HCEC 1CT (cell line): ENCODE measurements at places on chromosomes 2 and 18.
A peak's percentile ranks its signal among the peaks of the same experiment; 100 is the strongest.

DNA sequence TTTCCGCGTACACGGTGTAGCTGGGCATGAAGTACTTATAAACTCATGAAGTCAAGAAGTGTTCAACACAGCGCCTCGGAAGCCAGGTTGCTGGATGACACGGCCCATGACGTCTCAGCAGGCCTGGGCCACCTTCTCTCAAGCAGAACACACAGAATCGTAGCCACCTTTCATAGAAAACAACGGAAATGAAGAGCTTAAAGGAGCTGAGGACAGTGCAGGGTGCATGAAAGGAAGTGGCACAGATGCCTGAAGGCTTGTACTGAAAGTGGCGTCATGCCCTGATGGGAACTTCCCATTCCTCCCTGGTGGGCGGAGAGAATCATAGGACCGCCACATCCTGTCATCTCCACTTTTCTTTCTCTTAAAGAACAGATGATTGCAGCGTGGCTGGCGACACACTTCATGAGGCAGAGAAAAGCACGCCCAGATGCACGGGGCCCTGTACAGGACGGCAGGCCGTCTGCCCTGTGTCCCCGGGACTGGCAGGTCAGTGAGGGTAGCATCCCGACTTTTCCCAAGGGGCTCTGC is 31.1 kb downstream of the HDAC4 start:
- no peak for DNase-seq

DNA sequence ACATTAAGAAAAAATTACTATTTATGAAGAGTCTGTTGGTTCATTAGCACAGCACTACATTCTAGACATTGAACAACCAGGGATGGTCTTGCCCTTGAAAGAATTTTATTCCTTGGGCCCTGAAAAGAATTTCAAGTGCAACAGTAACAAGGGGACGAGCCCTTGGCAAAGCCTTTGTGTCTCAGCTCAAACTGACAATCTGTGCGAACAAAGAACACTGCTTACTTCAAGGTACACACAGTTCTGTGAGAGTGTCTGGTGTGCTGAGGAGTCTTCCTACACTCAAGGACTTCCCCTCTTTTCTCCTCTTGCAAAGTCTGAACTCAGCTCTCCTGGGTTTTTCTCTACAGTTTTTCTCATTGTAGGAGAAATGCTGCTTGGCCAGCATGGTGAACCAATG is 373.4 kb downstream of the NBAS start:
- DNase-seq: no peak

DNA sequence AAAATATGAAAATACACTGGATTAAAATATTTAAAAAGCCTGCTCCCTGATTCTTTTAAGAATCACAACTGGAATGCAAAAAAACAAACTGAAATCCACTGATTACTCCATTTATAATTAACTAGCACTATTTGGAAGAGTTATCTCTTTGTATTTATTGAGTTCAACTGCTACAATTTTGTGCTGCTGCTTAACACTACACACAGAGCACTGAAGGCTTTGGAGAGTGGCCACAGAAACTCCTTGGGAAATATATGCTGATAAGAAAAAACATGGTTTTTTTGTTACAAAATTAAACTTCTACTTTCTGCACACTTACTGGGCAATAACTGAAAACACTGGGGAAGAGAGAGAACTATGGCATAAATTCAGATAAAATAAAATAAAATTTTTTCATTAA is 19.8 kb upstream of the BZW1 start:
- DNase-seq: no peak

DNA sequence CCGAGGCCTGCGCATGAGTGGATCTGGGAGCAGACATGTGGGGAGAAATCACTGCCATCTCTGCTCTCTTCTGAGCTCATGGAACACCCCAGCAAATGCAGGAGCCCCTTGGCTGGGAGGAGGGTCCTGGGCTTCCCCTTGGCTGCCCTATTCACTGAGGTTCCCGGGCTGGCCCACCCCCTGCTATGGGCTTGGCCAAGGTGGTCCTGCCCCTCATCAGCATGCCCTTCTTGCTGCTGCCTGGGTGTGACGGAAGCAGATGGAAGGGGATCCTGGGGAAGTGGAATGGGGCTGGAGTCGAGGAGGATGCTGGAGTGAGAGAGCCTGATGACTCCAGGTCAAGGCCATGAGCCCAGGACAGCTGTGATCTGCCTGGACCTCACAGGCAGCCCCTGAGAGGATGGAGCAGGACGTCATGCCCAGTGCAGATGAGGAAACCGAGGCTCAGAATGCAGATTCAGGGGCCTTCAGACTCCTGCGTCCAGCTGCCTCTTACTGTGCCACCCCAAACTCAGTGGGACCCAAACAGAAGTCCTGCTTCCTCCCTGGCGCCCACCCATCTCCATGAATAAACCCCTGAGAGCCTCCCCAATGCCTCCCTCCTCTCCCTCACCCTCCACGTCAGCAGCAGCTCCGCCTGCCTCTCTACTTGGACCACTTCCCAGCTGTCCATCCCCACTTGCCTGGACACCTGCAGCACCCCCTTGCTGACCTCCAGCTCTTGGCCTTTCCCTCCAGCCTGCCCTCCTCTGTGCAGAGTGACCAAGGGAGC is 4.0 kb downstream of the SNED1 start:
- no peak for DNase-seq

- DNase-seq: no peak
Observed at GRCh38 chr18:12737243-12737902, 34.5 kb downstream of the PSMG2 start.

DNA sequence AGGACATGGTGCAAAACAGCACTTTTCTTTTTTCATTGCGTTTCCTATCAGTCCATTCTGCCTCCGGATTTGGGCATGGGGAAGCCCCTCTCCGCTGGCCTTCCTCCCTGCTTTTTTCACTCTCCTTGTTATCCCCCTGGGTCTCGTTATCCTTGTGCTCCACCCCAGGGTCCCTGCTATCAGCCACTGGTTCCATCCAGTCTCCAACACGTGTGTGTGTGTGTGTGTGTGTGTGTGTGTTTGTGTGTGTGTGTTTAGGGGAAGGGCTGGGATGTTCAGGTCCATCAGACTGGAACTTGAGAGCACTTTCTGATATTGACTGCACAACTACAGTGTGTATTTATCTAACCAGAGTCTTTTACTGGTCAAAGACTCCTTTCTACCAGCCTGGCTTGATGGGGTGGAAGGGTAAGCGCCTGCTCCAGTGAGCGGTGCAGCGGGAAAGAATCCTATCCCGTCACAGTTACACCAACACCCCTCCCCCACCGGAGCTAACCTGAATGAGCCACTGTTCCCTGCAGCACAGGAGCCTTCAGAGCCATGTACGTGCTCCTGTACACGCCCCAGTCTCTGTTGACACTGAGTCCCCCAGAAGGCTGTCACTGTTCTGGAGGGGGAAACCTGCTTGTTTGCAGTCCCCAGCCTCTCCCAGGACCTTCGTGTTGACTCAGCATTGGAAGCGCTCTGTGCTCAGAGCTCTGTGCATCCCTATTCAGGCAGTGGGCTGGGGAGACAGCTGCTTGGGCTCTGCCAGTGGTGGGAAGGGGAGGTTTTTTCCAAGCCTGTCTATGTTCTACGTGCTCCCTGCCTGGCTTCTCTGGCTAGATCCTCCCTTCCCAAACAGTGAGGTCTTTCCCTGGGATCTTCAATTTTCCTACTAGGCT is 4.6 kb downstream of the INHA start:
- DNase-seq: no peak

- no peak for DNase-seq
Observed at GRCh38 chr2:126359494-126359893, 296.5 kb upstream of the GYPC start.

DNA sequence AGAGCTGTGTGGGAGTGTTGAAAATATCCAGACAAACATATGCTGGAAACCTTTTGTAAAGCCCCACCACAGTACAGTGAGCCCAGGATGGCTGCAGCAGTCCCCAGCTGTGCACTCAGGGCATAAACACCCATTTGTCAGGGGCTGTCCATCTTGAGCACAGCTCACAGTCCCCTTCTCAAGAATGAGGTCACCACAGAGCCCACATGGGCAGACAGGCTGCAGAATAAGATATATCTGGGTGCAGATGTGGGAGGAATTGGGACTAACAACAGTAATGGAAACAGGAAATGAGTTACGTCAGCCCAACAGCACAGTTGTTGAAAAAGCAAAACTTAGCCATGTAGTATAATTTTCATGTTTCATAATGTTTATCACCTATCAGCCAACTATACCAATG is 219.6 kb downstream of the ETAA1 start:
- peak; percentile 63 for DNase-seq

GRCh38 chr2:37917281-37918228 is 7.5 kb upstream of the RMDN2 start:
- no peak for DNase-seq

DNA sequence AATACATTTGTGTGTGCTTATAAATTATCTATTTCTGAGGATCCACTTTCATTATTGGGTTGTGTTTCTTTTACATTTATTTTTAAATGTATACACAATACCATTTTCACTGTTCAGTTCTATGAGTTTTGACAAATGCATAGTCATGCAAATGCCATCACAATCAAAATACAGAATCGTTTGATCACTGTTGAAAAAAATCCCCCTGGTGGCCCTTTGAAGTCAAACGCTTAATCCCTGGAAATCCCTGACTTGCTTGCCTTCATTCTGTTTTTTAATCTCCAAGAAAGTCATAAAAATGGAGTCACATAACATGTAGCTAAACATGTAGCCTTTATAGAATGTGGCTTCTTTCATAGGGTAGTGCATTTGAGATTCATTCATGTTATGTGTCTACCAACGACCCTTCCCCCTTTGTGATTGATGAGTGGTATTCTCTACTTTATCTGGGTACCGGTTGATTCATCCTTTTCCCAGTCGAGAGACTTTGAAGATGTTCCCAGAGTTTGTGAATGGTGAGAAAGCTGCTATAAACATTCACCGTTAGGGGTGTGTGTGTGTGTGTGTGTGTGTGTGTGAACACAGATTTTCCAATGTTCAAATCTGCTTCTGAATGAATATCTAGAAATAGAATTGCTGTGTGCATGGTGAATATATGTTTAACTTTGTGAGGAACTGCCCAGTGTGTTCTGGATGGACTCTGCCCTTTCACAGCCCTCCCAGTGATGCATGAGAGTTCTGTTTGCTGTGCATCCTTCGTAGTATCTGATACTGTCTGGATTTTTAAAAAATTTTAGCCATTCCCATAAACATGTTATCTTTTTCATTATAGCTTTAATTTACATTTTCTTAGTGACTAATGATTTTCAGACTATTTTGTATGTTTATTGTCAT is 173.6 kb downstream of the GALR1 start:
- DNase-seq: no peak

GRCh38 chr2:221715523-221716247 is 143.6 kb upstream of the EPHA4 start:
- no peak for DNase-seq

DNA sequence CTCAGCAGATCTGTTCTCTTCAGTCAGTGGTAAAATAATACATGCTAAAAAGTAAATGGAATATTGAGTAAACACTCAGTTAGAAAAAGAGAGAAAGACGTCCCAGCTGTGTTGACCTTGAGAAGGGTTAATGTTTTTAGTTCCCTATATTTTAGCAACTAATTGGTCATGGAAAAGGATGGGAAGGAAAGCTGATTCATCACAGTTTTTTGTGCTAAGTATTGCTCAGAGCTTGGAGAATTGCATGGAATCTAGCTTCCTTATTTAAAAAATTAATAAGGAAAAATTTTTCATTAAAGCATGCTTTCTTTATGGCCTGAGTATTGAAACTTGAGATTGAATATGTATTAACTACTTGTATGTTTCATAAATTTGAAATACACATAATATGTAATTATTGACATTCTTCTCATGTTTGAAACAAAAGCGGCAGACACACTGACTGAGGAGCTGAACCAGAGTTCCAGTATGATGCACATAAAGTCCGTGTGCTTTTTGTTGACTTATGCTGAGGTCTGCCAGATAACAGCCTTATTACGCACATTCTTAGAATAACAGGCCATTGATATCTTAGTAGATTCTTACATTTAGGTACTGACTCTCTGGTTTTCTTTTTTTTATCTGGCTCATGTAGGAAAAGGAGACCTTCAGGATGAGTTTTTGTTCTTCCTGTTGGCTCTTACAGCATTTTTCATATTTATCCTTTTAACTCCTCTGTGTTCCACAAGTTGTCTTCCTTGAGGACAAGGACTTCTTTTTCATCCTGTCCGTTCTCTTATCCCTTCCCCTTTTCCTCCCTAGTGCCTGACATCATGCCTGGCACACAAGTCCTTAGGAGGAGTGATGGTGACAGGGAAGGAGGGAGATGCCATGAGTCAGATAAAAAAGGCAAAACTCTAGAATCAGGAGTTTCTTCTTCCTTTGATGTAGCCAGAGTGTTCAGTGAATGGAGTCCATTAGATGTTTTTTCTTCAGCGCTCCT is 194.1 kb downstream of the PTPRM start:
- DNase-seq: no peak

DNA sequence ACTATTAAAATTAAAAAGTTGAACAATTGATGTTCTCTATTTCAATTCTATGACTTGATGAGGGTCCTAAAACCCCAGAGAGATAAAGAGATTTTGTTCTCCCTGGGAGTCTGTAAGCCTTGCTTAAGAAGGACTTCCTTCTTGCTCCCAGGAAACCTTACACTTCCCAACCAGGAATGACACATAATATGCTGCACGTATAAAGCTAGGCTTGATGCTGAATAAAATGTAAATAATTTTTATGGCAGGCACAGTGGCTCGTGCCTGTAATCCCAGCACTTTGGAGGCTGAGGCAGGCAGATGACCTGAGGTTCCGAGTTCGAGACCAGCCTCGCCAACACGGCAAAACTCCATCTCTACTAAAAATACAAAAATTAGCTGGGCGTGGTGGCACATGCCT is 27.8 kb downstream of the SPIRE1 start:
- peak; percentile 71 for DNase-seq

- DNase-seq: no peak
Observed at GRCh38 chr2:46995844-46996243, 80.2 kb upstream of the MCFD2 start.

DNA sequence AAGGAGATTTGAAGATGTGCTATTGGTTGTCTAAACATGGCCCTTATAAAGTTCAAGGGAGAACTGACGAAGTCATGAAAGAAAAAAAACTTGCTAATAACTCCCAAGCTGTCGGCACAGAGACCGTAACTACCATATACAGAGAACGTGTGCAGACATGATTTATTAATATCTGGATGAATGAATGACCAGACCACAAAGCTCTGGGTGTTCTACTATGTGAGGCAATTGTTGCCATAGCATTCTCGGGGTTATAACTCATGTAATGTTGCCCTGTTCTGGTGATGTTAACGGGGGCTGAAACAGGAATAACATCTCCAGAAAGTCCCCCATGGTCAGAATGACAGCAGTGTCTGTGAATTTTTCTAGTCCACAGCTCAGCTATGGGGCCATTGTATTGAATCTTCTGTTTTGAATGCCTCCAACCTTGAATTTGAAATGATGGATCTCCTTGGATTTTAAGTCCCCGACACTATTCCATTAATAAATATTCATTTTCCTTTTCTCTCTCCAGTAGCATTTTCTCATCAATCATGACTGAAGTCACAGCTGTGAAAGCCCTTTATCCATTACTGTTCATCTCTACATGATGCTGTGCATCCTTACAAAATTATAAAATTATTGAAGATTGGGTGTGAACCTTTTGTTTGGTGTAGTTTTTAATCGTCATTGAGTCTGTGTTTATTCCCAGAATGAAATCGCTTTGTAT is 483.4 kb upstream of the KLHL29 start:
- no peak for DNase-seq

GRCh38 chr2:187505065-187505672 is 49.1 kb downstream of the TFPI start:
- no peak for DNase-seq

GRCh38 chr2:29174937-29175336 is 59.7 kb downstream of the CLIP4 start:
- DNase-seq: no peak

- DNase-seq: no peak
Observed at GRCh38 chr2:235663875-235664274, 170.0 kb downstream of the AGAP1 start.

- DNase-seq: no peak
Observed at GRCh38 chr2:54604871-54605270, 118.6 kb upstream of the EML6 start.
